ENCODE measurements at places on chromosomes 12 and 14. TPM values are rescaled to one million over a fixed set of nuclear protein-coding genes. Genes with fewer than 3 reads are reported as not detected.

Gene NANOG
- total RNA-seq, result not detected

DNA sequence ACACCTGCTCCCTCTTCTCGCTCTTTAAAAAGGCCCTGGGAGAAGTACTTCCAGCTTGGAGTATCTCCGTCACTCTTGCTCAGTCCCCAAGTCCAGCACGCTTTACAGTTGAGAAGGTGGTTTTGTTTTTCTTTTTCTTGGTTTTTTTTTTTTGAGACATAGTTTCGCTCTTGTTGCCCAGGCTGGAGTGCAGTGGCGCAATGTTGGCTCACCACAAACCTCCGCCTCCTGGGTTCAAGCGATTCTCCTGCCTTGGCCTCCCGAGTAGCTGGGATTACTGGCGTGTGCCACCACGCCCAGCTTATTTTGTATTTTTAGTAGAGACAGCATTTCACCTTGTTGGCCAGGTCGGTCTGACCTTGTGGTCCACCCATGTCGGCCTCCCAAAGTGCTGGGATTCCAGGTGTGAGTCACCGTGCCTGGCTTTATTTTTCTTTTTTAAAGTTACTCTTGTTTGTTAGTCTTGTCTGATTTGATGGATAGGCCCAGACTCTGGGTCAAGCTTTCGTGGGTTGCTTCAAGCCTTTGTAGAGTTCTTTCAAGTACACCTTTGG lies 1.9 kb downstream of the TDRD9 start:
- H3K27me3 ChIP-seq, result peaks cover 3% of the 10 kb centered on the region
- H3K27ac ChIP-seq, result no peak overlapping the region
- peaks cover 3% of the 10 kb centered on the region for H3K4me1 ChIP-seq
- DNase-seq, result no peak
- no peaks in the 10 kb centered on the region for H3K36me3 ChIP-seq

Gene PNMA1
- total RNA-seq, result 24.1 TPM

DNA sequence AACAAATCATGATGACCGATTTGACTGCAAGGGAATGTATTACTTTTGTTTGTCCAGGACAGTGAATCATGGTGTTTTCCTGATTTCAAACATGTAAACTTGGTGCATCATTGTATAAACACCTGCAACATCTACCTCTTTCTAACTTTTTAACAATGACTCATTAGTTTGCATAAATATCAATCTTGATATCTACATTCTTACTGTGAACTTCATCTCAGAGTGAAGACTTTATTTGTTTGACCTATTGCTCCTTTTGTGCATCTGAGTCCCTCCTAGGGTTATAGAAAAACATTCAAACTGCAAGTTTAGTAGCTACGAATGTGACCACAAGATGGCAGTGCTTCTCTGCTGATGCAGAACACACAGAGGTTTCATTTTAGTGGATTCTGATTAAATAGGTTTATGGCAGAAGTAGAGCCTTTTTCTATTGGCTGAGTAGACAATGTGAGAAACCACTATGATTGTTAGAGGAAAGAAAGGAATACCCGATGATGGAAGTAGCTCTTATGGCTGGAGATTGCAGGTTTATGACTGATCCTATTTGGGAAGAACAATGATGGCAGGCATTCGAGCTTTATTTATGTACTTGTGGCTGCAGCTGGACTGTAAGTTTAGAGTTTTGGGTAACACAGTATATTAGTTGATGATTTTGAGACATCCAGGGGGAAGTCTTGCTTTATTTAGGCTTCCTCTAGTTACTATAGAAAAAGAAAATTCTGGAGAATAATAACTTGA lies 244.2 kb upstream of the OR4E1 start:
- peaks cover 52% of the 10 kb centered on the region for H3K4me1 ChIP-seq
- peak overlapping the region; percentile 79 for H3K4me3 ChIP-seq
- H3K36me3 ChIP-seq, result peaks cover 15% of the 10 kb centered on the region

GRCh38 chr12:53932915-53933314 lies 5.7 kb upstream of the HOXC13 start:
- peaks cover 4% of the 10 kb centered on the region for H3K4me1 ChIP-seq
- peaks cover 84% of the 10 kb centered on the region for H3K27me3 ChIP-seq
- no peak overlapping the region for H3K4me3 ChIP-seq
- no peaks in the 10 kb centered on the region for H3K36me3 ChIP-seq

- no peak overlapping the region for H3K4me3 ChIP-seq
- no peaks in the 10 kb centered on the region for H3K4me1 ChIP-seq
- peaks cover 16% of the 10 kb centered on the region for H3K27me3 ChIP-seq
- no peak overlapping the region for H3K27ac ChIP-seq
- no peaks in the 10 kb centered on the region for H3K36me3 ChIP-seq
Observed at GRCh38 chr12:112685321-112685720, 106.2 kb upstream of the RPH3A start.

- no peaks in the 10 kb centered on the region for H3K27me3 ChIP-seq
- no peak overlapping the region for H3K4me3 ChIP-seq
- H3K27ac ChIP-seq, result no peak overlapping the region
Observed at GRCh38 chr12:45933504-45933903, 56.9 kb downstream of the SCAF11 start.

Gene TTC9
- 5.7 TPM for total RNA-seq

Gene PIGH
- total RNA-seq, result 20.3 TPM

GRCh38 chr14:99624024-99624423 lies 20.0 kb upstream of the CCDC85C start:
- no peak for DNase-seq
- H3K4me1 ChIP-seq, result peaks cover 4% of the 10 kb centered on the region
- no peaks in the 10 kb centered on the region for H3K36me3 ChIP-seq
- H3K4me3 ChIP-seq, result no peak overlapping the region
- peaks cover 23% of the 10 kb centered on the region for H3K27me3 ChIP-seq
- no peak overlapping the region for H3K27ac ChIP-seq

Measured in activated CD8-positive, alpha-beta T cell treated with anti-CD3 and anti-CD28 coated beads for 36 hours (primary cell).